ENCODE measurements at places on chromosomes 6 and 20.

DNA sequence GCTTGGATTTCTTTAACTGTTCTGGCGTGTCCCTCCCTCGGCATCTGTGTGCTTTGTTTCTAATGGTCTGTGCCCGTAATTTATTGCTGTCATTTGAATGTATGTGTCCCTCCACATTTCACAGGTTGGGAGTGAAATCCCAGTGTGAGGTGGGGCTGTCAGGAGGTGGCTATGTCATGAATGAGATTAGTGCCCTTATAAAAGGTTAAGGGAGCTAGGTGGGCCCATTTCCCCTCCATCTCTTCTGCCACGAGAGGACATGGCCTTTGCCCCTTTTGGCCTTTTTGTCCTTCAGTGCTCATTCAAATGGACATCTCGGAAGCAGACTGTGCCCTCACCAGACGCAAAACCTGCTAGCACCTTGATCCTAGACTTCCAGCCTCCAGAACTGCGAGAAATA is 96.3 kb downstream of the LAMP5 start:
- DNase-seq, result no peak

DNA sequence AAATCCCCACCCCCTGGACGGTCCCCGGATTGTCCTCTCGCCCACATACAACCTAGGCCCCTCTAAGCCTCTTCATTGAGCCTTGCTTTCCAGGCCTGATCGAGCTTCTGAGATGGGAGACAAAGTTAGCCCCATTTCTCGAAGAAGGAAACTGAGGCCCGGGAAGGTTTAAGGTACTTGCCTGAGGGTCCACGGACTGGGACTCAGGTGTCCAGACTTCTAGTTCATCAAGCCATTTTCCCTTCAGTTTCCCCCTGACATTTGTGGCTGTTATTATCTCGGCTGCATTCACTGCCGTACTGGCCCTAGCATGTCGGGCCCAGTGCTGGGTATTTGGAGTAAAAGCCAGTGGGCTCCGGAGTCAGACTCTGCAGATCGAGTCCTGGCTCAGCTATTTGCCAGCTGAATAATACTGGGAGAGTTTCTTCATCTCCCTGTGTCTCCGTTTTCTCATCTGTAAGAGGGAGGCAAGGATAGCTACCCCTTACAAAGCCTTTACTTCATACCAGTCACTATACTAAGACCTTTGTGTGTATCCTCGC is 633 bp downstream of the RPRD1B start:
- no peak for DNase-seq

DNA sequence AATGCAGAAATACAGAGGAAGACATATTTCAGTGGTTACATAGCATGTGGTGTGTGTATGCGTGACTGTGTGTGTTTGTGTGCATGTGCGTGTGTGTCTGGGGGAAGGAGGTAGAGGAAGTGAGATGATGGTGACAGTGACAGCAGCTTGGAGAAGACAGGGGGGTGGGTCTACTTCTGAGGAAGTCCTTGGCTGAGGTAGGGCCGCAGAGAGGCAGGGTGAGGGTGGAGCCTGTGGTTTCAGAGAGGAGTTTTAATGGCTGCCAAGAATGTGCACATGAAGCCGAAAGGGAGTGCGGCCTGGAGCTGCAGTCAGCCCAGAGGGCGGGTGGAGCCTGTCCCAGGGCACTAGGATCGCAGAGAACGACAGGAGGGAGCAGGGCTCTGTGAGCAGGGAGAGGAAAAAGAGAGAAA is 22.7 kb upstream of the RNF24 start:
- DNase-seq, result peak; percentile 66

DNA sequence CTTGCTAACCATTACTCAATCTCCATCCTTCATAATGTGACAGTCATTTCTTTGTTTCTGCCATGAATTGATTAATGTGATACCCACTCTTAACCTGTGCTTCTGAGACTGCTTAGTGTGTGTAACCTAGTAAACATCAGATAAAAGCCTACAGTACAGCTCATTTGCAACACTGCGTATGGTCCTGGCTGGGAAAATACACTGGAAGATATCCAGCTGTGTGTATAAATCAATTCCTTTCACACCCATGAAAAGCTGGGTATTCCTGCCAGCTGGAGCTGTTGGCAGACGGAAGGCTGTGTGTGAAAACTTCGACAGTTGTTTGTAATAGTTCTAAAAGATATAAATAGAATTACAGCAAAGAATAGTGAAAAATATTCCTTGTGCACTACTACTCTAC is 509.2 kb downstream of the FRK start:
- DNase-seq, result no peak

- DNase-seq, result no peak
Measured at GRCh38 chr20:6714279-6714711, 53.2 kb upstream of the BMP2 start.

- no peak for DNase-seq
Measured at GRCh38 chr20:62530643-62531032, 54.8 kb upstream of the GATA5 start.
